ENCODE measurements at places on chromosomes 3 and 15.
A peak's percentile ranks its signal among the peaks of the same experiment; 100 is the strongest.

DNA sequence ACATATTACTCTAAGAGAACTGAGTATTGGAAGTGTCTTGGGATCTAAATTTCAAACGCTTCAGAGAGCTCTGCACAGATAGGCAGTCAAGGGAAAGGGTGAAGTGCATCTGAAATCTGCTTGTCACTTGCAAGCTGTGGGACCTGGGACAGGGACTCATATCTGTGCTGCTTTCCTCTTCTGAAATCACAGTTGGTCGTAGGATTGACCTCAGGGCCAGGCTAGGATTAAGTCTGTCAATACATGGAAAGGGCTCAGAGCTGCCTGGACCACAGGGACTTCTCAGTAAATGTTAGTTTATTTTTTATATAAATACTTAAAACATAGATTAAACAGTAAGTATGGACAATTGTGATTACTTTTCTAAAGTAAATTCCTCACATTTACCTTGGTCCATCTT lies 74.7 kb upstream of the CMTM7 start:
- DNase-seq, result no peak

GRCh38 chr3:157094751-157095480 lies 65.0 kb downstream of the CCNL1 start:
- no peak for DNase-seq

- no peak for DNase-seq
Measured at GRCh38 chr15:39558421-39558820, 22.5 kb upstream of the THBS1 start.

DNA sequence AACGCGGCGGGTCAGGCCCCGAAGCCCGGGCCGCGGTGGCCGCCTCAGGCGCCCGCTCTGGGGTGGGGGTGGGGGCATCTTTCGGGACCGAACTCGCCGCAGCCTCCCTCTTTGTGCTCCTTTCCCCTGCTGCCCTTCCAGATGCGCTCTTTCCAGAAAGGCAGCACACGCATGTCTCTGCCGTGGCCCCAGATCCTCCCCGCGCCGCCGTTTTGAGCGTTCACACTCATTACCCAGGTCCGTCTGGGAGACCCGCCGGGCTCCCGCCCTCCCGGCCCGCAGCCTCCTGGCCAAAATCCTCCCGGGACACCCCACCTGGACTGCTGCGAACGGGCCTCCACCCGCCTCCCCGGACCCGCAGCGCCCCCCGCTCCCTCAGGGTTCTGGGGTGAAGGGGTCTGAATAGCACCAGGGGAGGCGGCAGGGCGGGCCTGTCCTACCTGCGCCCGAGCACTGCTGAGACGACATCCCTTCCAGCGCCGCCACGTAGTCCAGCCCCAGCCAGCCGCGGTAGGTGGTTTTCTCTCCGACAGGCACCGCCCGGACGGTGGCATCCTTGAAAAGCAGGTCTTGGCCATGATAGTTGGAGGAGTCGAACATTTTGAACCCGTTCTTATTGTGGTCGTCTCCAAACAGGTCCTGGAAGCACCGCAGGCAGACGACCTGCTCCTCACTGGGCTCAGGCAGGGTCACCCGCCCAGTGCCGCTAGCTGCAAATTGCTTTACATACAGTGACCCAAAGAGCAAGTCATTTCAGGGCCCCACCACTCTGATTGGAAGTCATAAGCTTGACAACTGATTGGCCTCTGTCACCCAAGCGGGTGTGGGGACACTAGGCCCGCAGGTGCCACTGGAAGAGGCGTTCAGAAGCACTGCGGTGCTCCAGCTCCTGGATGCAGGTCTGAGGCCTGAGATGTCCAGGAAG lies 25.9 kb downstream of the MELTF start:
- DNase-seq, result peak; percentile 71

GRCh38 chr3:99747915-99748314 lies 69.7 kb upstream of the CMSS1 start:
- DNase-seq, result no peak

DNA sequence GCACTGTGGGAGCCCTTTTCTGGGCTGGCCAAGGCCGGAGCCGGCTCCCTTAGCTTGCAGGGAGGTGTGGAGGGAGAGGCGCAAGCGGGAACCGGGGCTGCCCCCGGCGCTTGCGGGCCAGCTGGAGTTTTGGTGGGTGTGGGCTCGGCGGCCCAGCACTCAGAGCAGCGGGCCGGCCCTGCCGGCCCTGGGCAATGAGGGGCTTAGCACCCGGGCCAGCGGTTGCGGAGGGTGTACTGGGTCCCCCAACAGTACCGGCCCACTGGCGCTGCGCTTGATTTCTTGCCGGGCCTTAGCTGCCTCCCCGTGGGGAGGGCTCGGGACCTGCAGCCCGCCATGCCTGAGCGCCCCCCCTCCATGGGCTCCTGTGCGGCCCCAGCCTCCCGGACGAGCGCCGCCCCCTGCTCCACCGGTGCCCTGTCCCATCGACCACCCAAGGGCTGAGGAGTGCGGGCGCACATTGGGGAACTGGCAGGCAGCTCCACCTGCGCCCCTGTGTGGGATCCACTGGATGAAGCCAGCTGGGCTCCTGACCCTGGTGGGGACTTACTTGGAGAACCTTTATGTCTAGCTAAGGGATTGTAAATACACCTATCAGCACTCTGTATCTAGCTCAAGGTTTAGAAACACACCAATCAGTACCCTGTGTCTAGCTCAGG lies 707.7 kb downstream of the GRM7 start:
- no peak for DNase-seq

GRCh38 chr3:119098003-119098402 lies 48.0 kb upstream of the TEX55 start:
- no peak for DNase-seq

- DNase-seq, result no peak
Measured at GRCh38 chr3:124396339-124396950, 333.8 kb upstream of the UMPS start.

DNA sequence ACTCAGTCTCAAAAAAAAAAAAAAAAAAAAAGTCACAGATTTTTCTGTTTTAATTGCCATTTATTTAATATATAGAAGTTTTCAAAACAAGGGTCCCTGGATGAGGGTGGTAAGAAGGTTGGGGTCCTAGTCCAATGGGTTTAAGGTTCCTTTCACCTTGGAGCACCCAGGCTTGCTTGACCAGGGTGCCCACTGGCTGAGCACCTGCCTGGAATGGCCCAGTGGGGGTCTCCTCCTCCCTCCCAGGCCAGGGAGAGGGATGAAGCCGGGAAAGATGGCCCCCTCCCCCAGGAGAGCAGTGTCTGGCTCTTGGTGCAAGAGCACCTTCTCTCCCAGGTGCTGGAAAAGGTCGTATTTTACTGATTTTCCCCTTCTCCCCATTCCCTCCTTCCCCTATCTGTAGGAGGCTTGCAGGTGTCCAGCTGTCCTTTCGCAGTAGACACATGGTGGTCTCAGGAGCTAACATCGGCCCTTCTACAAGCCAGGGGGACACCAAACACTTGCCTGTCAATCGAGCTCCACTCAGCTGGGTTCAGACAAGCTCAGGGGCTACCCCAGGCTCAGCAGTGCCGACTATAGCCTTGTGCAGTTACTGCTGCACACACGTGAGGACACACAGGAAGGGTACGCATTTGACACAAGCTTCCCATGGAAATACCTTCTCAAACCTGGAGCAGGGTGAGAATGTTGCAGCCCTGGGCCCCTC lies 112.3 kb upstream of the KLF13 start:
- peak; percentile 47 for DNase-seq

DNA sequence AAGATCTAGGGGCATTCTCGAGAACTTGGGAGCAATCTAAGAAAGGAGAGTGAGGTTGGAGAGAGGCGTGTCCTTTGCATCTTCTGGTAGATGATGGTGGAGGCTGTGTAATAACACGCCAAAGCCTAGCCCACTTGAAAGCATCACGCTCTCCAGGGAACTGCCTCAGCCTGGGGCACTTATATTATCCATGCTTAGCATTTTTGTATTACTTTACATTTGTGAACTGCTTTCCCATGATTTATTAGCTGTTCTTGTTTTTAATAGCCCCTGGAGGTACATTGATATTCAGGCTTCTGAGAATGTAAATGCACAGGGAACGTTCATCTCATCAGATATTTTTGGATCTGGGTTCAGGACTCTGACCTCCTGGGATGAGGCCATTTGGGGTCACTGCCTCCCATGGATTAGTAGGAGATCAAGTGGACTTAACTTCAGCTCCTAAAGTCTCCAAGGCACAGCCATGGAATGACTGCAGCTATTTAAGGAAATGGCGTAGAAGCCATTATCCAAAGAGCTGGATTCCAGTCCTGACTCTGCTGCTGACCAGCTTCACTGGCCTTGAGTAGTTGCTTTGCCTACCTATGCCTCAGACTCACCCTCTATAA lies 124.9 kb downstream of the LPP start:
- no peak for DNase-seq

DNA sequence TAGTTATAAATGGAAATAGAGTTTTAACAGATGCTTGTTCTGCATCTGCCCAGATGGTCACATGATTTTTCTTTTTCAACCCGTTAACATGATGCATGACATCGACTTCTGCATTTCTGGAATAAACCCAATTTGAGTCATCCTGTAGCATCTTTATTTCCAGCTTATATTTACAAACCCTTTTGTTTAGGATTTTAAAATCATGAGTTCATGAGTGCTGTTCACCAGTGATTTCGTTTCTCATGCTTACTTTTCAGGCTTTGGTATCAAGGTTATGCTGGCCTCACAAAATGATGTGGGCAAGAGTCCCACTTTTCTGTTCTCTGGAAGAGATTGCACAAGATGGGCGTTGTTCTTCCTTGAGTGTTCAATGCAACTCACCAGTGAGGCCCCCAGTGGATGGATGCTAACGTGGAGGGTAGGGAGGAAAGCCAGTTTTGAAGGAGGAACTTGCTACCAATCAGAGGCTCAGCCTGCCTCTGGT lies 5.2 kb downstream of the HRH1 start:
- DNase-seq, result no peak

- no peak for DNase-seq
Measured at GRCh38 chr3:33940736-33941135, 142.3 kb downstream of the PDCD6IP start.

GRCh38 chr3:59189526-59189925 lies 139.7 kb upstream of the CFAP20DC start:
- DNase-seq, result no peak

DNA sequence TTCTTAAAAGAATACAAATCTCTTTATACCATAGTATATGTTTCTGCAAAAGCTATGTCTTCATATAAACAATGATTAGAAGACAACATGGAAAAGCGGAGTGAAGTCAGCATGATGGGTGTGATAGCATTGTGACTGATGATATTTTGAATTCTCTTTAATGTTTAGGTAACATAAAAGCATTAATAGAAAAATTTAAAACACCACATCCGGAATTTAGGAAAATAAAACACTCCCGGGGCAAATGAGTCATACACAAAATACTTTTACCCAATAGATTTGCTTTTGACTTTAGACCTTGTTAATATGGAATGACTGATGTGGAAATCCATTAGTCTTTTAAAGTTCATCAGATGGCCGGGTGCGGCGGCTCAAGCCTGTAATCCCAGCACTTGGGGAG lies 134.7 kb downstream of the P3H2 start:
- DNase-seq, result no peak

DNA sequence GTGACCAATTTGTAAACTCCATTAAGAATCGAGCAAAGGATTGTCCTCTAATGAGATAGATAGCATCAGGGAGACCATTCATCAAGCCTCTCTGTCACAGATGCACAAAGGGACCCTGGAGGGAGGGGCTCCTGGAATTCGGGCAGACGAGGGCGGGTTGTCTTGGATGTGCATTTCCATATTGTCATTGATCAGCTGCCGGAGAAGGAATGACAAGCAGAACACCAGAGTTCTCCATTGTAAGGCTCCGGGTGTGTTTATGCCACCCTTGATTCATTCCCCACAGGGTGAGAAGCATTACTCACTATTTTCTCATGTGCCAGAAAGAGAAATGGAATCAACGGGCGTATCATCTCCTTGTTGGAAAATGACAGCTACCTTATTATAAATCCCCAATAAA lies 167.5 kb downstream of the EBLN2 start:
- no peak for DNase-seq

- peak; percentile 76 for DNase-seq
Measured at GRCh38 chr3:122942937-122943827, 84.4 kb downstream of the SEMA5B start.

DNA sequence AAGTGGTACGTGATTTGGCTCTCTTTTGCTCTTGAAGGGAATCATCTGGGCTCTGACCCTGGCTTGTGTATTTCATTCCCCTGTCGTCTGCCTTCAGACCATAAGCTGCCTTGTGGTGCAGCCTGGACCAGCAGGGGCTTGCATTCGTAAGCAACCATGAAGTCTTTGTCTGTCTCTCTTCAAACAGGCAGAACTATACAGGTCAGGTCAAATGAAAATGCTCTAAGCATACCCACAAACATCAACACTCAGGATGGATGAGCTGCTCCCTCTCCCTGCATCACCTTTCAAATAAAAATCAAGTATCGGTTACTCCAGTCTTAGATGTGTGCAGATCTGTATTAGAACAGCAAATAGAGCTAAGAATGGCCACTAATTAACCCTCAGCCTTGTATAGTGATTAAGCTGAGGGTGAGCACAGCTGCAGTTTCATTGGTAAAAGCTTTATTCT lies 268.6 kb upstream of the UBE2E1 start:
- DNase-seq, result no peak

DNA sequence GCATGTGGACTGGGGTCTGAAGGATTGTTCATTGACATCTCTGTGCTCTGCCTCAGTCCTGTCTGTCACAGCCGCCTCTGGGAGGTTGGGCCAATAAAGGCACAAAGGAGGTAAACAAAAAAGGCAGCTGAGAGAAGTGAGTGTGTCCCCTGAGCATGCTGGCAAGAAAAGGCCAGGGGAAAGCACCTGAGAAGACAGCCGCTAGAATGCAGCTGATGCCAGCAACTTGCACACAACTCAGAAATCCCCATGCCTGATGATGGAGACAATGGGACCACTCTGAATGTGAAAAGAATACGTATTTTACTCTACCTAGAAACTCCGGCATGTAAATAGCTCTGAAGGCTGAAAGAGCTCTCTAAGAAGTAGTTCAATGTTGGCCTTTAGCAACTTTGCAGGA lies 118.7 kb downstream of the KCNH8 start:
- DNase-seq, result no peak

DNA sequence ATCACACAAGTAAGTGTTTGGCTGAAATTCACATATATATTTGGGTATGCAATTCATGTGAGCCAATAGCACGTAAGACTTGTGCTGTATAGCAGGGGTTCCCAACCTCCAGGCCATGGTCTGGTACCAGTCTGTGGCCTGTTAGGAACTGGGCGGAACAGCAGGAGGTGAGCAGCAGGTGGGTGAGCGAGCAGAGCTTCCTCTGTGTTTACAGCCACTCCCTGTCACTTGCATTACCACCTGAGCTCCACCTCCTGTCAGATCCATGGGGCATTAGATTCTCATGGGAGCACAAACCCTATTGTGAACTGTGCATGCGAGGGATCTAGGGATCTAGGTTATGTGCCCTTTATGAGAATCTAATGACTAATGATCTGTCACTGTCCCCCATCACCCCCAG lies 59.7 kb downstream of the MAP3K13 start:
- DNase-seq, result no peak

GRCh38 chr15:99413955-99414754 lies 151.6 kb upstream of the MEF2A start:
- DNase-seq, result no peak

GRCh38 chr3:89740881-89741177 lies 633.4 kb downstream of the EPHA3 start:
- no peak for DNase-seq

Measured in activated CD8-positive, alpha-beta memory T cell treated with anti-CD3 and anti-CD28 coated beads, Interleukin-2, amount 50 U/mL, for 48 hours (primary cell).